ENCODE measurements at places on chromosomes 13 and 19. TPM values are rescaled to one million over a fixed set of nuclear protein-coding genes. Genes with fewer than 3 reads are reported as not detected.

Gene C13orf42
- not detected for total RNA-seq

Gene CGB2
- not detected for total RNA-seq

Gene TUBB4A
- total RNA-seq: 3.9 TPM

Gene STOML3
- not detected for total RNA-seq

Gene A1BG
- 1.6 TPM for total RNA-seq

Gene ZNF497
- total RNA-seq: 0.08 TPM

Gene SIGLEC8
- 0.13 TPM for total RNA-seq

DNA sequence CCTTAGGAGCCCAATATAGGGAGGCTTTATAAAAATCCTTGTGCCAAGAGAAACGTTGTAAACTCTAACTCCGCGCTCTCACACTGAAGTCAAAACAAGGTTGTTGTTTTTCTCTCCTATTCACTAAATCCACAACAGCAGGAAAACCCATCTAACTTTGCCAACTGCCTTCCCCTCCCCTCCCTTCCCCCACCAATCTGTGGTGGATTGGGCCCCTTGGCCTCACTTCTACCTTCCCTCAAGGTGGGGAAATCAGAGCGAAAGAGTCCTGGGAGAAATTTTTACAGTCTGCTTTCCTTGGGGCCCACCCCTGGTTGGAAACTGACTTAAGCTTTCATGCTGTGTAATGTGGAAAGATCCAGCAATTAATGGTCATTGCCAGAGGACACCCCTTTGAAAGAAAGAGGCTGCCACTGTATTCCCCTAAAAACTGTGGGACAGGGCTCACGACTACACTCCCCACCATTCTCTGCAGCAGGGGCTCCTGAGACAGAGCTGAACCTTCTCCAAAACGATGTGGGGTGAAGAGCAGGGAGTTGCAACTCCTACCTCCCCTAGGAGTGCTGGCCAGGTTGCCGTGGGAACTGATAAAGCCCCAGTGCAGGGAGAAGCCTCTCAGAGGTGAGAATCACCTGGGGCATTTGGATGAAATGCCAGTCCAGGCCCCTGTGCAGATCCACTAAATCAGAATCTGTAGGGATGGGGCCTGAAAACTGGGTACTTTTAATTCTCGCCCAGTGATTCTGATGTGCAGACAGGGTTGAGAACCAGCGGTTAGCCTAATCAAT, 1.1 kb downstream of the DHRS12 start:
- no peak for DNase-seq

DNA sequence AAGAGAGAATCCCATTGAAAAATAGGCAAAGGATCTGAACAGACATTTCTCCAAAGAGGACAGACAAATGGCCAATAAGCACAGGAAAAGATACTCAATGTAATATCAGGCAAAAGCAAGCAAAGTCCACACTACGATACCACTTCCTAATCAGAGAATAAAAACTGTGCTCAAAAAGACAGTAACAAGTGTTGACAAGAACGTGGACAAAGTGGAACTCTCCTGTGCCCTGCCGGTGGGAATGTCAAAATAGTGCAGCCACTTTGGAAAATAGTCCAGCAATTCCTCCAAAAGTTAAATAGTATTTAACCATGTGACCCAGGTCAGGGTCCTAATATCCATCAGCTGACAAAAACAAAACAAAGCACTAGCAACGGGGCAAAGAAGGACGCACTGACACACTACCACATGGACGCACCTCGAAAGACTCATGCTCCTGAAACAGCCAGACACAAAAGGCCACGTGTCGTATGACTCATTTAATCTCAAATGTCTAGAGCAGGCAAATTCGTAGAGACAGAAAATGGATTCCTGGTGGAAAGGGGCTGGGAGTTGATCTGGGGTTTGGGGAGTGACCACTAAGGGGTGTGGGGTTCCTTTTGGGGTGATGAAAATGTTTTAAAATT, 5.2 kb downstream of the MIER2 start:
- no peak for DNase-seq

DNA sequence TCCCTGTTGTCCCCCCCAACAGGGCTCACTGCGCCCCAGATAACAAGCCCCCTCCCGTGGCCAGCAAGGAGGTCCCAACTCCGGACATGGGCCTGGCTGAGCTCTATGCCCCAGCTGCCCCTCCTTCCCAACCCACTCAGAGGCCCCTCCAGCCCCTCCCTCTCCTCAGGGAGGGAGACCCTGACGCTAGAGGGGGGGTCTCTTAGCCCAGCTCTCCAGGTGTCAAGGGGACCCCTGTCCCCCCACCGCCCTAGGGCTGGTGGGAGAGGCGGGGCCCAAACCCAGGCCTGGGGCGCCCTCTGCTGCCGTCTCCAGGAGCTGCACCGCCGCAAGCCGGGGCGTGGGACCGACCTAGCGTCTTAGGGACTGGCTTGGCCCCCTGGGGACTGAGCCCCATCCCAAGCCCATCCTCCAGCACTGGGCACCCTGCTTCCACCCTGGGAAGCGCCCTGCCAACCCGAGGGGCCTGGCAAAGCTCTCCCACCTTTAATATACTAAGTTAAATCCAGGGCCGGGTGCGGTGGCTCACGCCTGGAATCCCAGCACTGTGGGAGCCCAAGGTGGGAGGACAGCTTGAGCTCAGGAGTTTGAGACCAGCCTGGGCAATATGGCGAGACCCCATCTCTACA, 1.4 kb downstream of the GRIN3B start:
- peak; percentile 80 for DNase-seq

- no peak for DNase-seq
Measured at GRCh38 chr13:25922376-25922775, 129.4 kb downstream of the SHISA2 start.

- no peak for DNase-seq
Measured at GRCh38 chr13:27790523-27790922, 1.8 kb upstream of the GSX1 start.

DNA sequence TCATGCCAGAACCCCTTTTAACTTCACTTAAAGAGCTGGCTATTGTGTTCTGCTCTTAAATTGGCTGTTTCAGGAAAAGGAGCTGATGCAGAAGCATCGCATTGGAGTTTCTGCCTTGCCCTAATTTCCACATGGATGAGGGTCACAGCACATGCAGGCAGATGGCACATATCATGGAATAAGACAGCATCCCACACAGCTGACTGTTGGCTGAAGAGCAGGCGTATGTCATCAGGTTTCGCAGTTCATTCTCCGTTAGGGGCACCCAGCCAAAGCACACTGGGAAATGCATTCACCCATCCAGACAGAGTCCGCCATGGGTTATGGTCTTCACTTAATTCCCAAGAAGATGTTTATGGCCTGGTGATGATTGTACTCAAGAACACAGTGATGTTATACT, 572.5 kb downstream of the LIG4 start:
- no peak for DNase-seq

- DNase-seq: no peak
Measured at GRCh38 chr13:27053210-27053884, 118.3 kb downstream of the USP12 start.

- DNase-seq: no peak
Measured at GRCh38 chr13:50873467-50873866, 30.0 kb upstream of the DLEU7 start.

DNA sequence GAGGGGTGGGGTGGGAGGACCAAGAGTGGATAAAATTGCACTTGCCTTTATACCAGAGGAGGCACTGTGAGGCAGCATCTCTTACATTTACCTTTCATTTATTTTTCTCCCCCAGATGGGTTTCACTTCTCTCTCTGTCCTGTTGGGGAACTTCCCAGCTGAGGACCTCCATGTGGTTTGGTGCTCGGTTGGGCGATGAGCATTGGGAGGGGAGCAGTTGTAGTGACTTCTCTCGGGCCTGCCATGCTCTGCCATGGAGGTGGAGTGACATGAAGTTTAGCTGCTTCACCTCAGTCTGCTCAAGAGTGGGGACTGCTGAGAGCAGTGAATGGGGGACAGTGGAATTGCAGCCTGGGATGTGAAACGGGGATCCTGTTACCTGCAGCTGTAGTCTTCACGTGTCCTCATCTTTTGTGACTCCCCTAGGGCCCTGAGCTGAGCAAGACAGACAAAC, 23.1 kb upstream of the CXCL17 start:
- DNase-seq: no peak

GRCh38 chr19:38932425-38933179, 1.9 kb downstream of the MRPS12 start:
- DNase-seq: no peak

DNA sequence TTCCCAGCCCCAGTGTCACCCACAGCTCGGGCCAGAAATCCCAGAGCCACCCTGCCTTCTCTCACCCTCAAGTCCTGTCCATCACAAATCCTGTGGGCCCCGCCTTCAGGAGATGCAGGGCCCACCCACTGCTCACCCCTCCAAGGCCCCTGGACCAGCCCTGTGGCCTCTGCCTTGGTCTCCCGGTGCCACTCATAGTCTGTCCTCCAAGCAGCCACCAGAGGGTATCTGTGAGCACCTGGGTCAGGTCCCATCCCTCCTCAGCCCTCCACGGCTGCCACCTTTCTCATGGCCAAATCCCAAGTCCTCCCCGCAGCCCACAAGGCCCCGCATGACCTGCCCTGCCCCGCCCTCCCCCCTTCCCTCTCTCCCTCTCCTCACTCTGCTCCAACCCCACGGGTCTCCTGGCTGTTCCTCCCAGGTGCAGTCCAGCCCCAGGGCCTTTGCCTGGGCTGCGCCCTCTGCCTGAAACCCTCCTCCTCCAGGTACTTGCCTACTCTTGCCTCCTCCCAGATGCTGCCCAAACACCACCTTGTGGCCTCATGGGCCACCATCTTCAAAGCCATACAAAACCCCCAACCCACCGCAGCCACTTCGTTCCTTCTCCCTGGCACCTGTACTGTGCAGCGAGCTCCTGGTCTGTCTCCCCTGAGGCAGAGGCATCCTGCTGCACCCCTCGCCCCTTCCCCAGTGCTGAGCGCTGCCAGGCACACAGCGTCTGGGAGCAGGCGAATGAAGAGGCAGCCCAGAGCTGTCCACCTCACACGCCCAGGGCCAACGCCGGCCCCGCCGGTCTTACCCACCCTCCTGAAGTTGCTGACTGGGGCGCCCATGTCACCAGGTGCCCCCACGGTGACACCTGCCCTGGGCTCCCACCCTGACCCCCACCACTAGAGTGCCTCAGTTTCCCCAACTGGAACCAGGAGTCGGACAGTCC, 13.2 kb upstream of the UQCR11 start:
- no peak for DNase-seq

GRCh38 chr13:90683711-90684131, 663.8 kb upstream of the MIR17HG start:
- no peak for DNase-seq

DNA sequence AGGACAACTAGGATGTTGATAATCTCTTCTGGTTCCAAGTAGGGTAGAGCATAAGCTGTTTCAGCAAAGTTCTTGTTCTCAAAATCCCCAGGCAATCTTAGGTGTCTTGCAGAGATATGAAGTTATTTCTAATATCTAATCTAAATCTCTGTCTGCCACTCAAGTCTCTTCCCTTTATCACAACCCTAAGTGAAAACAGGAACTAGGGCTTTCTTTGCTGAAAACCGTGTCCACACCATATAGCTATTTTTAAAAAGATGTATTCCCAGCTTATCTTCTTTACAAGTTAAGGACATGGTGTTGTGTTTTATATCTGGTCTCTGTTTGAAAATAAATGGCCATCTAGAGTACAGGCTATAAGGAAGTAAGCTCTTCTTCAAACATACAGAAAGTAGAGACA, 11.3 kb upstream of the RNASEH2B start:
- no peak for DNase-seq
